ENCODE measurements at places on chromosomes 4 and X.
A peak's percentile ranks its signal among the peaks of the same experiment; 100 is the strongest.

- no peak for DNase-seq
Measured at GRCh38 chrX:71053217-71053621, 14.9 kb downstream of the SNX12 start.

DNA sequence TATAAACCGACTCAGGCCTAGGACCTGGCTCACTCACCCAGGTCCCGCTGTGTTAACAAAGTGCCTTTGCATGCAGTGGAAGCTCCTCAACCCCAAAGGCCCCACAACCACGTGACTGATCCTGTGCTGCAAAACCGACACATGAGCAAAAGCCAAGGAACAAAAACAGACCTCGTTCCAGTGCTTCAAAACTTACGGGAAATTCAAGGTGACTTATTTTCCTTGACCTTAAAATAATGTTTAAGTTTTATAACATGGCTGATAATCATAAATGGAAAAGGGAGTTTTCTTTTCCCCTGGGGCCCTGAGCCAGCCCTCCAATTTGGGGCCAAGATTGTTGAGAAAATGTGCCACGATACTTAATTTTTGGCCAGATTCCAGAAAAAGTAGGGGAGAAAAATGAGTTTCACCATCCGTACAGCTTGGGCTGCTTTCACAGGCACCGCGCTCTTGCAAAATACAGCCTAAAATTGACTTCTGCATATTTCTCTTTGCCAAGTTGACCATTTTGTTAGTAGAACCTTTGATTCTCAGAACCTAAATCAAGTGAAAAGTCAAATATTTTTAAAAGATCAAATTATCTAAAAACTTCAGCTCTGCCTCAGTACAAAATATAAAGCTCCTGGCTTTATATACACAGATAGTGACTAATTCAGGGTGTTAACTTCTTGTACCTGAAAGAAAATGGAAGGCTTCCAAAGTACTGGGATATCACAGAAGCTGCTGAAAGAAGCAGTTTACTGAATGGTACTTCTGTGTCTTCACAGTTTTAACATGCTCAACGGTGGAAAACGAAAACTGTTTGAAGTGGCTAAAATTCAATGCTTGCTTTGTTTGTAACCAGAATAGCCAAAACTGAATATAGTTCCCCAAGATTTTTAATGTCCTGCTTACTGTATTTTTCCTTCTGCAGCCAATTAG is 93.8 kb downstream of the APBB2 start:
- DNase-seq: peak; percentile 94

DNA sequence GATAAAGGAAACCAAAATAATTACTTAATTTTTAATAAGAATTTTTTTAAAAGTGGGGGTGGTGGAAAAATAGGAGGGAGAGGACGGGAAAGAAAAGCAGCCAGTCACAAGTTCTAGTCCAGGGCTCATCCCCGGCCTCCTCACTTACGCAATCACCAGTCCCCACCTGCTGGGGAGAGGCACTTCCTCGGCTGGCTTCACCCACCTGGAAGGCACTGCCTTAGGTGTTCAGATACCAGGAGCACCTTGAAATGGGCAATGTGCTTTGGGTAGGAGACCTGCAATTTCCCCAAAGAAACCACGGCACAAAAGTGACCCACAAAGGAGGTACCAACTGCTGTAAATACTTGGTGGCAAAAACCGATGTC is 23.8 kb downstream of the AFAP1 start:
- DNase-seq: no peak

DNA sequence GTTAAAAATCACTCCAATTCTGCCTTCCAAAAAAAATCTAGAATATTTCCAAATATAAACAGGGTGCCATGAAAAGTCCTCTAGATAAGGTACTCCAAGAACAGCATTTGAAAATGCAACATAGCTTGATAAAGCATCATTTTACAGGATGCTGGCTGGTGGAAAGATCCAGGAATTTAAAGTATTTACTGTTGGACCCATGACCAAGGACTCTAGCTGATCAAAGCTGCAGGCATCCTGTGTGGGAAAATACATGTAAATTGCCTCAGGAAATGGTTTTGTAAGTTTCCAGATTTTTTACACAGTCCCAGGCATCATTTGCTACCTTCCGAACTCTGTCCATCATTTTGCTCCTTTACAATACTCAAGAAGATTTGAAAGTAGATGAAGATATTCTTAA is 164.4 kb downstream of the GRIA3 start:
- DNase-seq: peak; percentile 2

- no peak for DNase-seq
Measured at GRCh38 chrX:137401092-137401491, 164.8 kb upstream of the ZIC3 start.
